CD4-positive, alpha-beta T cell treated with Interleukin-15 for 4 hours (primary cell): ENCODE measurements at places on chromosomes 13 and 19.

- DNase-seq: no peak
Measured at GRCh38 chr19:2334986-2335846, 6.7 kb downstream of the SPPL2B start.

GRCh38 chr13:111415765-111416164 is 95.3 kb downstream of the TEX29 start:
- DNase-seq: no peak

GRCh38 chr19:40745402-40745780 is 4.9 kb downstream of the ACTMAP start:
- DNase-seq: no peak

GRCh38 chr13:105721016-105721415 is 814.4 kb downstream of the EFNB2 start:
- no peak for DNase-seq

DNA sequence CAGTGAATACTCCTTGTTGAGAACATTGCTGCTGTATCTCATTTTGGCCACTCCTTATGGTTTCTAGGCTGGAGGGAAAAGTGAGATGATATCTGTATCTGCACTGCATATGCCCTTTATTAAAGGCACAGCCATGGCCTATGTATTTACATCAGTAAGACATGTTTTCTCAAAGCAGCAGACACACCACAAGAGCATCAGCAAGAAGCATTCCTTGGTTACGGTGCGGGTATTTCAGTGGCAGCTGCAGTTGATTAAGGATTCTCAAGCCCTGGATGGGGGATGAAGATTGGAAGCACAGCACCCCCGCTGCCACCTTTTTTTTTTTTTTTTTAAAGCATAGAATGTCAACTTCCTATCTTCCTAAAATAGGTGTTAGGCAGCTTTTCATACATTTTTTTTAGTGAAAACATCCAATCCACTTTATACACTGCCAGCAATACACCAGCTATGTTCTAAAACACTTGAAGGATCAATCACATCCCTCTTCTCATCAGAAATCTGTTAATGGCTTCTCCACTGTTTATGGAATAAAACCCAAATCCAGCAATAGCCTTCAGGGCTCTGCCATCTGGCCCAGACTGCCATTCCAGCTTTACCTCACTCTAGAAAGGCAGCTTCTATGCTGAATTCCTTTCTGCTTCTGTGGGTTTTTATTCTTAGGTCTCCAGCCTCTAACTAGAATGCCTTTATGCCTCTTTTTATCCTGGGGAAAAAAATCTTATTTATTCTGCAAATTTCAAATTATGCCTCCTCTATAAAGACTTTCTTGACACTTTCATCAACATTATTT is 331.0 kb downstream of the DNAJC15 start:
- DNase-seq: no peak

GRCh38 chr19:46847528-46847927 is 3.1 kb downstream of the AP2S1 start:
- no peak for DNase-seq

DNA sequence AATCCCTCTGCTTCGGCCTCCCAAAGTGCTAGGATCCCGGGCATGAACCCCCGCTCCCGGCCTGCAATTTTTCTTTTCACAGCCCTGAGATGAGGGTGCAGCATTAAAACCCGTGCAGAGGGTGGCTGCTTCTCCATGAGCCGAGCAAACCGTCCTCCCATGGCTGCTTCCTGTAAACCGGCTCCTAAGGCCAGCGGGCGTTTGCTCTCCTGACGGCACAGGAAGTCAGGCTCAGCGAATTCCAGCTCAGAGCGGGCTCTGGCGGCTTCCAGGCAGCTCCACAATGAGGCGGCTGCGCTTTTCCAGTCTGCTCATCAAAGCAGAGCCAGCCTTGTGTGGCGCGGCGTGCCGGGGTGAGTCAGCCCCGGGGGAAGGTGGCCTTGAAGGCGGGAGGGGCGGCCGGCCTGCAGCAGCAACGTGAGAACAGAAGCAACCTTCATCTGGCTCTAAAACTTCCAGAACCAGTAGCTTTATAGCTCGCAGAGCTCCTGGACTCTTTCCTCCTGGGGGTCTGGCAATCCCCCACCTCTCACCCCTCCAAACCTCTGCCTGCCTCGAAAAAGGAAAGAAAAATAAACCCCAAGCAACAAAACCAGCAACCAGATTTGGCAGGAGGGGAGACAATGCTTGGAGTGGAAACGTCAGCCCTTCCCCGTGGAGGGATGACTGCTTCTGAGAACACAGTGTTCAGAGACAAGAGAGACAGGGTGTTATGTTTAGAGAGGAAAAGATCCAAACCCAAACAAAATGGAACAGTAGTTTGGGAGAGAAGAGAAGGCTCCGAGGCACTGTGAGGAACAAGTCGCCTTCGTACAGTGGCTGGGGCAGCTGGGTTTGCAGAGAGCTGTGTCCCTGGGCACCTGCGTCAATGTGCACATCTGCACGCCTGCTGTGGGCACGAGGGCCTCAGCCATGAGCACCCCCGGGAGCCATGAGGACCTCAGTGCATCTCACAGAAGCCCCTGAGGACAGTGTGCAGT is 67.8 kb downstream of the GADD45B start:
- peak; percentile 73 for DNase-seq

DNA sequence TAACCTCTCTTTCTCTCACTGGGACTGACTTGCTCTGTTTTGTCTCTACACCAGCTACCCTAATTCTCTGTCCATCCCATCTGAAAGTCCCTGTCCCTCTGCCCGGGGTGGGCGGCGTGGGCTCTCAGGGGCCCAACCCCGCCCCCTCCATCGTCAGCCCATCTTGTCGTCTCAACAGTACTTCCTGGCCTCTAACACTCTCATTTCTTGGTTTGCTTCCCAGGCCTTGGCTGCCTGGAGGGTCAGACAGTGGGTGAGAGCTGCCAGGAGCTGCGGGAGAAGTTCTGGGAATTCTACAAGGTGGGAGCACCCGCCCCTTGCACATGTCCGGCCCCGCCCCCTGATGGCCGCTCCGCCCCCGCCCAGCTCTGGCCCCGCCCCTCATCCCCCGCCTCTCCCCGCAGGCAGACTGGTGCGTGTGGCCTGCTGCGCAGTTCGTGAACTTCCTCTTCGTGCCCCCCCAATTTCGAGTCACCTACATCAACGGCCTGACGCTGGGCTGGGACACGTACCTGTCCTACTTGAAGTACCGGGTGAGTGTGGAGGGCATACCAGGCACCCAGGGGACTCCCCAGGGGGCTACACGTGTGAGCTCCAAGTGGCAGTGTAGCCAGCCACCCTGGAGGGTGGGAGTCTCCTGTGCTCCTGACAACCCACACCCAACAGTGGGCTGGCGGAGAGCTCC is 1.7 kb downstream of the MPV17L2 start:
- DNase-seq: peak; percentile 8

GRCh38 chr13:101511766-101512165 is 59.3 kb downstream of the ITGBL1 start:
- no peak for DNase-seq

- DNase-seq: peak; percentile 71
Measured at GRCh38 chr13:113209336-113209758, at the start of gene CUL4A. Gene CUL4A, plus strand, starts transcription at chr13:113209613. Its CDS starts 15 bp downstream, at chr13:113209628.
